ENCODE measurements at places on chromosomes 3 and 15.

DNA sequence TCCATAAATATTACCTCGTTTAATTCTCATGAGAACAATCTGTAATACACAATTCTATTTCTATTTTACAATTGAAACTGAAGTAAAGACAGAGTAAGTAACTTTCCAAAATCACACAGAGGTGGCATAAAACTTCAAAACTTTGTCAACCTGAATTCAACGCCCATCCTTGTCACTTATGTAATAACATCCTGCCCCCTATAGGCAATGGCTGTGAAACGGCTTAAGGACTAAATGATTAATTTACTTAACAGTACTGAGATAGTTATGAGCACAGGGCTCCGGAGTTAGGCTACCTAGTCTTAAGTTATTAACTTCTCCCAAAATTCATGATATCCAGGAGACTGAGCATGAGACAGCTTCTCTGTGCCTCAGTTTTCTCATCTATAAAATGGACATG is 293.1 kb upstream of the CHRM5 start:
- peak; percentile 8 for DNase-seq

GRCh38 chr3:111998636-111999483 is at the start of gene TAGLN3:
Gene TAGLN3 (plus strand): TSS chr3:111998922. CDS start chr3:111999423, 501 bp downstream.
- DNase-seq: no peak

DNA sequence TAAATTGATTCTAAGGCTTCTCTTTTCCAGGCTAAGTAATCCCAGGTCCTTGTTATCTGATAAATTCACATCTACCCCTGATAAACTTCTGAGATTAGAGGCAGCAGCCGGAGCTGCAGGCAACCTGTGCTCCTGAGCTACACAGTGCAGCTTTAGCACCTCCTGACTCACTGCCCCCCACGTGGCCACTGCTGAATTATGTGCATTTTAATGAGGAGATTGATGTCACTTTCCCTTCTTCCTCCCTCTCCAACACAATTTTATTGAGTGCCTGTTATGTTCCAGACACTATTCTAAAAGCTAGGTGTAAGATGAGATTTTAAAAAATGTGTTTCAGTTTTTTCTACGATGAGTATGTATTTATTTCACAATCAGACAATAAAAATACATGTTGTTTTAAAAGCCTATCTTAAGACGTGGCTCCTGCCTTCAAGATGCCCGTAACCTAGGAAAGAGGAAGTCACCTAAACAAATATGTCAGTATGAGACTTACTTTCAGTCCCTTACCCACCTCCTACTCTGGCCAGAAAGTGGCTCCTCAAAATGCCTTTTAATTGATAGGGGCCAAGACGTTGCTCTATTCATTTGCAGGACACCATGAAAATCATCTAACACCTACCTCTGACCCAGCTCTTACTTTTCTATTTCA is 161.5 kb upstream of the PFN2 start:
- no peak for DNase-seq

- no peak for DNase-seq
Observed at GRCh38 chr3:138220242-138220641, 33.1 kb downstream of the ARMC8 start.

DNA sequence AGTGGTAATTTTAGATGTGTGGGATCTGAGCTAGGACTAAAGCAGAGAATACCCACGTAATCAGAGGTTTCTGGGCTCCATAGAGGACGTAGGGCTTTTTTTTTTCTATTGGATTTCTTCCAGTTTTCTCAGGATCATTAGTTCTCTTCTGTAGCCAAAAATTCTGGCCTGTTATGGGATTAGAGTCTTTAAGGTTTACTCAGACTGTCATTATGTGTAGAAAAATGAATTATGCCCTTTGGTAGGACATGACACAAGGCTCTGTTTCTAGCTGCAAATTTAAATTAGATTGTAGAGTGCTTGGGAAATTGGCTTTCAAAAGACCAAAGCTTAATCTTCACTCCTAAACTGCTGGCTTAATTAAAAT is 1.9 kb downstream of the SETD5 start:
- no peak for DNase-seq

- DNase-seq: no peak
Observed at GRCh38 chr3:57530071-57530608, 14.0 kb downstream of the DNAH12 start.

DNA sequence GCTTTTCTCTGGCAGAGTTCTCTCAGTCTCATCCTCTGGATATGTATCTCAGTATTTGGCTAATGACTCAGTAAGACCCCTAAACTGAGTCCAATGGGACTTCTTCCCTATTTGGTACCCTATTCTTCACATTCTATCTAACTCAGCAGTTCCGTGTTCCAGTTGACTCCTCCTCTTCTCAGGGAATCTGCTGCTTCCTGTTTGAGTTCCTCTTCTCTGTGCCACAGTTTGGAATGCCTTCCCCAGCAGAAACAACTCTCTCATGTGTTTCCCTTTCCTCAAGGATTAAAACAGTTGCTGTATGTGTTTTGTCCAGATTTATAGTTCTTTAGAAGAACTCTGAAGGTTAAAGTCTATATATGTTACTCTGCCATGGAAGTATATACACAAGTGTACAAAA is 344.0 kb upstream of the RARB start:
- no peak for DNase-seq

- no peak for DNase-seq
Observed at GRCh38 chr15:85752491-85752961, 42.2 kb downstream of the KLHL25 start.

GRCh38 chr15:64017082-64017588 is 29.1 kb downstream of the DAPK2 start:
- peak; percentile 56 for DNase-seq

DNA sequence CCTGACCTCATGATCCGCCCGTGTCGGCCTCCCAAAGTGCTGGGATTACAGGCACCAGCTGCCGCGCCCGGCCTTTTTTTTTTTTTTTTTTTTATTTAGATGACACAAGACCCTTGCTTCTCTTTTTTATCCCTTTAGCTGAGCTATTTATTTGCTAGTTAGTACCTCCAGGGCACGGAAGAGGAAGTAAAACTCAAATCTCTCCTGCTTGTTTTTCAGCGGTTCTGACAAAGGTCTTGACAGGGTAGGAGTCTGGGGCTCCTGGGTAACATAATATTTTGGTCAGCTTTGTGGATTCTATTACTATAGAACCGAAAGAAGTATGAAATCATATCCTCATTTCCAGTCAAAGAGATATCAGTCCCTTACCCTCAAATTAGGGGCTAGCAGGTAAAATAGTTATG is 44.0 kb upstream of the ETV5 start:
- no peak for DNase-seq

DNA sequence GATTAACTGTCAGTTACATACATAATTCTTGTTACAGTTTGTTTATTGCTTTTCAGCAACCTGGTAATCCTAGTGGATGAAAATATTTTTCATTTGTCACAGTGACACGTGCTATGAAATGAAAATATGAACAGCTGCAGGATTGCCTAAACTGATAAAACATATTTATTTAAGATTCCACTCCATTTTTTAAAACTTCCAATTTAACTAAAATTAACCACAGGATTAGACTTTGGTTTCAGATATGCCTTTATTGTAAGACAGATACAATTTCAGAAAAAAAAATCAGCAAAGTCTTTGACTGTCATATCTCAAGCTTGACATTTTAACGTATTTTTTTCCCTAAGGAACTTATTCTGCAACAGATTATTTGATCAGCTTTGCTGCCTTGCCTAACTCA is 550.7 kb downstream of the ROBO1 start:
- DNase-seq: no peak

- DNase-seq: peak; percentile 99
Observed at GRCh38 chr15:71048913-71049675, 66.2 kb upstream of the THSD4 start.

GRCh38 chr15:73796331-73796831 is 43.2 kb upstream of the INSYN1 start:
- DNase-seq: no peak

DNA sequence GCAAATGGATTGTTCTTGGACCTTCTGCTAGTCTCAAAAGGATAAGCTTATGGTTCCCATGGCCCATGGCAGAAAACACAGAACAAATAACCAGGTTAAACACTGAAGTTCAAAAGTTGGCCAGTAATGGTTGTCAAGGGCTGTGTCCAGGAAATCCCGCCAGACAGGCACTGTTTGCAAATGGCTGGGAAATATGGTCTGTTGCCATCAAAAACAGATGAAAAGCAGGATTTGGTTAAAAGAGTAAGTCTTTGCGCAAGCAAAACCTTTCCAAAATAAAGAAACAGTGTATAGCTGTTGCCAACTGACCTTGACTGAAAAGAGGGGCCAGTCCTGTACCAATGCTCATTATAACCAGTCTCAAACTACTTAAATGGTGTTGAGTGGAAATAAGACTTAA is 58.6 kb downstream of the WWTR1 start:
- no peak for DNase-seq

DNA sequence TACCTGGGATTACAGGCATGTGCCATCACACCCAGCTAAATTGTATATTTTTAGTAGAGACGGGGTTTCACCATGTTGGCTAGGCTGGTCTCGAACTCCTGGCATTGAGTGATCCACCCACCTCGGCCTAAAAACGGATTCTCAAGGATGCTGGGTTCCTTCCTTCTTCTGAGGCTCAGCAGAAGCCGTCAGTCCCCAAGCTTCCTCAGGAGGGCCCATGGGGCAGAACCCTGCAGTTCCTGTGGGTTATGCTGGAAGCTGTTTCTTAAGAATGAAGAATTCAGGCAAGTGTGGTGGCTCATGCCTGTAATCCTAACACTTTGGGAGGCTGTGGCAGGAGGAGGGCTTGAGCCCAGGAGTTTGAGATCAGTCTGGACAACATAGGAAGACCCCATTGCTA is 29.0 kb upstream of the ZNF710 start:
- DNase-seq: no peak

- DNase-seq: peak; percentile 41
Observed at GRCh38 chr3:186142393-186142932, 33.6 kb upstream of the ETV5 start.

GRCh38 chr3:55521064-55521737 is 34.1 kb upstream of the WNT5A start:
- no peak for DNase-seq

DNA sequence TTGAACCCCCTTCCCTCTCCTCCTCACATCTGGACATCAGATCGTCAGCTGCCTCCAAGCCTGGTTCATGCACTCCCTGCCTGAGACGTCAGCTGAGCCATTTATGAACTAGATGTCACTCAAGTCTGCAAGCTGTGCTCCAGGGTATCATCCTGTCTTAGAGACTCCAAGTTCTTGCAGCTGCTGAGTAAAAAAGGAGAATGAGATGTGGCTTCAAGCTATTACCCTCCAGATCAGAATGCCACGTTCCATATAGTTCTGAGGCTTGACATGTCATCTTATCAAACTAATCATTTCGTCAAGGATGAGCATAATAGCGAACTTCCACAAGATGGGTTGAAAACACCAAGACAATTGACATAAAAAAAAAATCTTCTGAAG is 766.3 kb downstream of the TBL1XR1 start:
- DNase-seq: no peak

DNA sequence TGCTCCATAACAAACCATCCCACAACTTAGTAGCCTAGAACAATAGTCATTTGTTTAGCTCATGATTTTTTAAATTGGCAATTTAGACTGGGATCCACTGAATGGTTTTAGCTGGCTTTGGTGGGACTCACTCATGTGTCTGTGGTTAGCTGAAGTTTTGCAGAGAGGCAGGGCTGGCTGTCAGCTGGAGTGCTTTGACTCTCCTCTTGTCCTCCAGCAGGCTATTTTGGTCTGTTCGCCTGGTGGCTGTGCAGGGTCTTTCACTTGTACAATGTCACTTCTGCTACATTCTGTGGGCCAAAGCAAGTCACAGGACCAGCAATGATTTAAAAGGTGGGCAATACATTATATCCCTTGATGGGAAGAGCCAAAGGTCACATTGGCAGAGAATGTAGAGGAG is 1146.5 kb downstream of the ROBO2 start:
- no peak for DNase-seq

- no peak for DNase-seq
Observed at GRCh38 chr15:47685141-47685870, 32.0 kb upstream of the SEMA6D start.

GRCh38 chr3:118110211-118110610 is 924.4 kb downstream of the IGSF11 start:
- no peak for DNase-seq

DNA sequence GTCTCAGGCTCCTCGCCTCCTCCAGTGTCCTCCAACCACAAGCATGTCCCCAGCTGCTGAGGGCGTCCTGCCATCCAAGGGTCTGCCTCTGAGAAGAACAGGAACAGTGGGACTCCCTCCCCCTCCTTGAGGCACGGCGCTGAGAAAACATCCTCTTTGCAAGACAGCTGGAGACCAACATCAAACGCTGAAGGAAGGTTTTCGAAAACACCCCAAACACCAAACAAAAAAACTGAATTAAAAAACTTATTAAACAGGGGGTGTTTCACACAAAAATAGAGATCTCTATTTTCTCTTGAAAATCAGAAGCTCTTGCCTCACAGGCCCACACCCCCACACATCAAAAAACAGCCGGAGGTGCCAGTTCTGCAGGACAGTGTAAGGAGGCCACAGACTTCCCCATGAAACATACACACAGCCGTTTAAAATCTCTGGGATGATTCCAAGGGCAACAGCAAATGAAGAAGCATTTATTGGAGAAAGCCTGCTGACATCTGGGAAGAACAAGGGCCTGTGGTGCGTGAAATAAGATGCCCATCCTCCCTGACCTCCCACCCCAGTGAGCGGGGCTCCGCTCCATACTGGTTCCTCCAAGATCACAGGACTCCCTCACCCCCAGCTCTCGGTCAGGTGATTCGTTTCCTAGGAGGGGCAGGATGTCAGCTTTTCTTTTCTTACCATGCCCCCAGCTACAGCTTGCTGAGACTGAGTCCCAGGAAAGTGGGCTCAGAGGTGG is 71.3 kb downstream of the NUP210 start:
- DNase-seq: no peak

DNA sequence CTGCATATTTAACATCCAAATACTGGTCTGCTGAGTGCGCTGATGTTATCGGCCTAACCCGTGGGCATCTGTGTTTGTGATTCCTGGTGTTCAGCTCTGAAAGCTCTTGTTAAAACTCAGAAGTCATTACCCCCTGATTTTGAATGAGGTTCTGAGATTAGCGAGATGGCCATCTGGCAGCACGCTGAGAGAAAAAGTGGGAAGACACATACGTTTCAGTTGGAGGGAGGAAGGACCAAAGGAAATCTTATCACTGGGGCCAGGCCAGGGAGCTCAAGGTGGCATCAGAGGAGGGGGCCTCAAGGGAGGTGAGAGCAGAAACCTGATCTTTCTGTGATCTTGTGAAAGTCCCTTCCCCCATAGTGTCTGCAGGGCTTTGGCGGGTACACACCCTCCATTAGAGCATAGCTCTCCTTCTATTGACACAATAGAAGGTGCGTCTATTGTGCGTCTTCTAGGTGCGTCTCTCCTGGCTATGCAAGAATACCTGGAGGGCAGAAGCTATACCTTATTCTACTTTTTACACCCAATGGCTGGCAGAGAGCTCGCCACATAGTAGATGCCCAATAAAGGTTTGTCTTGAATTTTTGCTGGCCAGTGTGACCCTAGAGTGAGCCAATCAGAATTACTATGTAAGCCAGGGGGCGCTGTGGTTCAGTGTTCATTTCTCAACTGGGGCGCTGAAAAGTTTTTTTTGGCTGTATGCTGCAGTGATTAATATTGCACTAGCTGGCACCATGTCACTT is 182.4 kb downstream of the SHQ1 start:
- peak; percentile 32 for DNase-seq

- no peak for DNase-seq
Observed at GRCh38 chr15:33561407-33561806, 250.6 kb downstream of the RYR3 start.

- DNase-seq: no peak
Observed at GRCh38 chr15:101308604-101309435, 13.8 kb upstream of the SNRPA1 start.

Data from HCEC 1CT (cell line).